ENCODE measurements at places on chromosomes 4 and X.

DNA sequence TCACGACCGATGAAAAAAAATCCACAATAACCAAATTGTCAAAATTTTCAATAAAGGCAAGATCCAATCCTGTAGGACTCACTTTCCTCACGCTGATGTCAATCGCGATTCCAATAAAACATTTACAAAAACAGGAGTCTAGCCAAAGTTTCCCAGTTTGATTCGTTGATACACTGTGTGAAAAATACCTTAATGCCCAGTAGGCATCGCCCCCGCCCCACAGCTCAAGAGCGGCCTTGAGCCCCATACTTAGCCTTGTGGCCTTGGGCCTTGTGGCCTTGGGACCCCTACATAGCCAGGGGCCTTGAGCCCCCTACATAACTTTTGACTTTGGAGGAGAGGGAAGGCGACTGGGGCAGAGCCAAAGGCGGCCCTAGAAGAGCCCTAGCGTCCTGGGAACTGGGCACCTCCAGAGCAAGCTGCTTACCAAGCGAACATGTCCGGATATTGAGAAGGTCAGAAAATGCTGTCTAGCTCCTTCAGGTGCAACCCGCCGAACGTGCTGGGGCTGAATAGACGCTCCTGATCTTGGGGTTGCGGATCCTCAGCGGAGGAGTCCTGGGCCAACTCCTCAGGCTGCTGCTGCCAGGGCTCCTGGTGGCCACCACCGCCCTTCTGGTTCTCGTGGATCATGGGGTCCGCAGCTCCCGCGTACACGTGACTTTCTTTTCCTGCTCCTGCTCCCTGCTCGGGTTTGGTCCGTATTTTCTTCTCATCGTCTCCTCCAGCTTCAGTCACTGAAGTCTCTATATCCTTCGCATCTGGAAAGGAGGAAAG, 62.9 kb downstream of the RHOXF2B start:
- DNase-seq: no peak

DNA sequence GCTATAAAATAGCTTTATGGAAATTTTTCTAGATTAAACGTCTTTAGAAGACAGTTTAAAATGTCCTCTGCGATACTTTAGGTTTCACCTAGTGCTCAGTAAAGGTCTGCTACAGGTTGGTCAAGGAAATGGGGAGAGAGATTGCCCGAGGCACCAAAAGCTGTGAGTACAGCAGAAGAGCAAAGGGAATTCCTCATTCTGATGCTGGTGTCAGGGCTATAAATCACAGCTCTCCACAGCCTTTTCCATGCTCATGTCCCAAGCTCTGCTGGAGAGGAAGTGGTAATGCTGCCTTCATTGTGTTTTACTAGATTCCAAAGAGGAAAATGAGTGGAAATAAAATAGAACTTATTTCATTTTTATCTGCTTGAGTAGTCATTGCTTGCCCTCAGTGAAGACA, 2060.4 kb downstream of the ARAP2 start:
- DNase-seq: no peak

DNA sequence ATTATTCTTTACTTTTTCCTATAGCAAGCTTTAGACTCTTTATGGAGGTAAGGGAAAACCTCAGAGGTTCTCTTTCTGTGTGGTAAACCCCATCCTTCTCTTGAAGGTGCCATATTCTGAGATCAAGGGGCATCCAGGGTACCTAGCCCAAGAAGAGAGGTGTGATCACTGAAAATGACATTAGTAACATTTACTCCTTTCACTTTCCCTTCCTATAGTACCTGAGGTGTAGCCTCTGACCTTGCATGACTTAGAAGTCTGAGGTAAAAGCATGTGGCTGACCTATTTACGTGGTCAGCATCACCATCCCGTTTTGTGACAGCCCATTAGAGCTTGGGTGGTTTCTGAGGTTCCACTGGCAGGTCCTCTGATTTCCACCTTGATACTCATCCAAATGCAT, 25.7 kb downstream of the SGMS2 start:
- DNase-seq: no peak

- no peak for DNase-seq
Measured at GRCh38 chr4:48243887-48244286, 25.8 kb downstream of the TEC start.

- no peak for DNase-seq
Measured at GRCh38 chr4:8691151-8691775, 98.7 kb downstream of the CPZ start.

DNA sequence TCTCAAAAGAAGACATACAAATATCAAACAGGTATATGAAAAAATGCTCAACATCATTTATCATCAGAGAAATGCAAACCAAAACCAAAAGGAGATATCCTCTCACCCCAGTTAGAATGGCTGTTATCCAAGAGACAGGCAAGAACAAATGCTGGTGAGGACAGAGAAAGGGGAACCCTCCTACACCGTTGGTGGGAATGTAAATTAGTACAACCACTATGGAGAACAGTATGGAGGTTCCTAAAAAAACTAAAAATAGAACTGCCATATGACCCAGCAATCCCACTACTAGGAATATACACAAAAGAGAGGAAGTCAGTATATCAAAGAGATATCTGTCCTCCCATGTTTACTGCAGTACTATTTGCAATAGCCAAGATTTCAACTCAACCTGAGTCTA, 83.5 kb downstream of the CDS1 start:
- DNase-seq: no peak

GRCh38 chr4:40995850-40996249, 218.5 kb downstream of the APBB2 start:
- DNase-seq: no peak

GRCh38 chrX:3161681-3162080, 120.4 kb downstream of the ARSF start:
- no peak for DNase-seq

DNA sequence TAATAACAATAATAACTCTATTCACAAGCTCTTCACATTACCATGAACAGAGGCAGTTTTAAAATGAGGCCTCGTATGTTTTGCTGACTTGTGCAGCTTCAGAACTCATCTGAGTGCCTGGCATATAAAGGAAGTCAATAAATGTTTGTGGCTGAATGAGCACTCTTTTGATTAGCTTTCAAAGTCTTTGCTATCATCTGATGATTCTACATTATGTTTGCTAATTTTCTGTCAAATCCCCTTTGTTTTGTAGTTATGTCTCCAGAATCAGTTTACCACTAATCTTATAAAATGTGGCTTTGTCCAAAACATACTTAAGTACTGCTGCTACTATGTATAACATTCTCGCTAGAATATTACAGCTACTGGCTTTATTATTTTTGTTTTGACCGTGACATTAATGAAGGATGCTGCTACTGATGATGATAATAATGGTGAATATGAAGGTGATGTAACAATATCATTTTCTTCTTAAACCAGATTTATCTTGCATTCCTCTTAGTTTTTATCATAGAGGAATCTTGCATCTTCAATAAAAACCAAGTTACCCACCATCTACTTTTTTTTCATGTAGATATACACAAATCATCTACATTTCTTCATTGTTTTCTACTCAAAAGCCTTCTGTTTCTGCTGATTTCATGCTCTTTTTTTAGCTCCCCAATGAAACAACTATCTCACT, 384.5 kb downstream of the NAF1 start:
- DNase-seq: no peak

DNA sequence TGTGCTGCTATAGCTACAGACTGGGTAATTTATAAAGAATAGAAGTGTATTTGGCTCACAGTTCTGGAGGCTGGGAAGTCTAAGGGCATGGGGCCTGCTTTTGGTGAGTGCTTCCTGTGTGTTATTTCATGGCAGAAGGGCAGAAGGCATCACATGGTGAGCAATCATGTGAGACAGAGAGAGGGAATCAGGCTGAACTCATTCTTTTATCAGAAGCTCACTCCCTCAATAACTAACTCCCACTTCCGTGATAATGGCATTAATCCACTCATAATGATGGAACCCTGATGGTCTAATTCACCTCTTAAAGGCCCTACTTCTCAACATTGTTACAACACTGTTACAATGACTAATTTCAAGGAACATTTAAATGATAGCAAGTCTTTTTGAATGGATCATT, 129.4 kb downstream of the FAT4 start:
- no peak for DNase-seq

GRCh38 chr4:105970371-105970770, 75.1 kb downstream of the NPNT start:
- no peak for DNase-seq

DNA sequence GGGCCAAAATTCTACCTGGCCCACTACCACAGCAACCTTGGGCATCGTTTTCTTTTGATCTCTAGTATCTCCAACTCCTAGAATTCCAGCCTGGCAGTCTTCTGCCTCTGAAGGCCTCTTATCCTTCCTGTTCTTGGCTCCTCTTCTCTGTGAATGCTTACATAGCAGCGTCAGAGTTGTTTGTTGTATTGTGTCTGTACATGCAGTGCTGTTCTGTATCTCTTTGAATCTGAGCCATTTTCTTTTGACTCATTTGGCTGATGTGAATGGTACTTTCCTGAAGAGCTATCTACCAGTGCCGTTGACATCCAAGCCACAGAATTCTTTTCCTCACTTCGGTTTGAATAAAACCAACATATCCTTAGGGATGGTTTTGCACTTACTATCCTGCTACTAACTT, 79.2 kb downstream of the TMEM164 start:
- DNase-seq: no peak
